ENCODE measurements at places on chromosomes 2 and 18. TPM values are rescaled to one million over a fixed set of nuclear protein-coding genes. Genes with fewer than 3 reads are reported as not detected.

Gene UGT1A1
- total RNA-seq = not detected

Gene RAMP1
- 10.5 TPM for total RNA-seq

Gene MTCL1
- total RNA-seq = 23.5 TPM

Gene PIAS2
- 21.3 TPM for total RNA-seq

Gene ABCG5
- total RNA-seq = not detected

Gene TMEM200C
- 0.14 TPM for total RNA-seq

Gene PIEZO2
- total RNA-seq = 97.7 TPM

Gene ALLC
- not detected for total RNA-seq

Gene PFN4
- total RNA-seq = 0.28 TPM

Gene ANKRD29
- 7.3 TPM for total RNA-seq

Gene RPRM
- total RNA-seq = not detected

Gene MOGAT1
- total RNA-seq = not detected

Gene PSD4
- 3.4 TPM for total RNA-seq

Gene TEKT4
- total RNA-seq = not detected

Gene SIX3
- total RNA-seq = not detected

Gene FLACC1
- total RNA-seq = 0.74 TPM

Gene C1D
- 12.5 TPM for total RNA-seq

Gene SMARCAL1
- 9.7 TPM for total RNA-seq

Gene KRCC1
- 27.5 TPM for total RNA-seq
